Sigmoid colon (tissue), 7 donors: ENCODE measurements at places on chromosomes 13 and 19. TPM values are rescaled to one million over a fixed set of nuclear protein-coding genes. Genes with fewer than 3 reads are reported as not detected.

DNA sequence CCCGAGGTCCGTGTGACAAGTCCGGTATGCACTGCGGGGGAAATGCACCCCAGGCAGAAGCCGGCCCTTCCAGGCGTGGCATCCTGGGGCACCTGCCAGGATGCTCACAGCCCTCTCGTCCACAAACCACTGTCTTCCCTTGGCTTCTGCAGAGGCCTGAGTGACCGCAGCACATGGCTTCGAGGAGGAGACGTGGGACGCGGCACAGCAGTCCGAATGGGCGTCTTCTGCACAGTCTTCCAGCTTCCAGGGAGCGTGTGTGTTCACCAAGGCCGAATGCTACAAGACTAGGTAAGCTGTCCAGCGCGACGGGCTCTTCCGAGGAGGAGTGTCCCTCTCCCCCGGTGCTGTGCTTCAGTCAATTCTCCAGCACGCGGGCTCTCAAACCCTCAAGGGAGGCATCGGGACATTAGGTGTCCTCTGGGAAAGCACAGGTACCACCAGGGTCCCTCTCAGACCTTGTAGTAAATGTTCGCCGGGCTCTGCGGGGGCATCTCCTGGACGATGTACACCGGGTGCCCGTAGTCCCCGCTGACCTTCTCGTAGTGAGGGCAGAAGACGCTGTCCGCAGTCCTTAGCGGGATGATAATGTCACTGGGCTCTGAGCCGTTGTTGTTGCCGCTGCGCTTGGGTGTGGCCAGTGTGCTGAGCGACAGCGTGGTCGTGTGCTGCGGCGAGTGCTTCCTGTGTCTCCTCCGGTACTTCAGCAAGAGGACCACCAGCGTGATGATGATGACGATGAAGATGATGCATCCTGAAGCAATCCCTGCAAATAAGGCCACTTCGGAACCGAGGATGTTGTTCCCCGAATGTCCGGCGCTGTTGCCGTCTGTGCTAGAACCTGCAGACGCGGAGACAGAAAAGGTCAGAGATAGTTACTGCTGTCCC, 42.6 kb downstream of the EFNB2 start:
- DNase-seq, result no peak
- no peaks in the 10 kb centered on the region for H3K27me3 ChIP-seq
- H3K27ac ChIP-seq, result peak overlapping the region; percentile 54
- H3K36me3 ChIP-seq, result peaks cover 27% of the 10 kb centered on the region

The AKAP8L gene
- total RNA-seq, result 145 TPM

- H3K4me1 ChIP-seq, result no peaks in the 10 kb centered on the region
- H3K27me3 ChIP-seq, result no peaks in the 10 kb centered on the region
- H3K27ac ChIP-seq, result no peak overlapping the region
Measured at GRCh38 chr13:34926508-34926907, 15.6 kb upstream of the NBEA start.

GRCh38 chr13:98809345-98809777, 56.9 kb upstream of the SLC15A1 start:
- no peak overlapping the region for H3K4me3 ChIP-seq
- DNase-seq, result no peak
- H3K4me1 ChIP-seq, result no peaks in the 10 kb centered on the region
- no peak overlapping the region for H3K27ac ChIP-seq
- H3K27me3 ChIP-seq, result no peaks in the 10 kb centered on the region

The GPR180 gene
- total RNA-seq, result 4.9 TPM

The FBN3 gene
- not detected for total RNA-seq

DNA sequence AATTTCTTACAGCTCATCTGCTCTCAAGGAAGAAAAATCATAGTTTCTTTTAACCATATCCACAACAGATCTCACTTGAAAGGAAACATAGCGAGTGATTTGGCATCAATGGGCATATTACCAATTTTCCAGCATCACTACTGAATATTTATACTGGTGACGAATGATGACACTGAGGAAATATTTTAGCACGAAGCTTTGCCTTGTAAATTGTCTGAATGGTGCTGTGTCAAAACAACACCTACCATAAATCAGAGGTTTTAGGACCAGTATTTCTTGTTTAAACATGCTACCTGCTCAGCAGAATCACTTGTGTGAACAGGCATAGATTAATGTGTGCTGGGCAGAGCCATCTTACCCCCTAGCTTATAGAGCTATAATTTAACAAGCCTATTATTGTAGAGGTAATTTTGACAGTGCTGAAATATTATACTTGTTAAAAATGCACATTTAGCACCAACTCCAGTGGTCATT, 146.8 kb downstream of the ABCC4 start:
- no peak for DNase-seq
- no peak overlapping the region for H3K4me3 ChIP-seq

DNA sequence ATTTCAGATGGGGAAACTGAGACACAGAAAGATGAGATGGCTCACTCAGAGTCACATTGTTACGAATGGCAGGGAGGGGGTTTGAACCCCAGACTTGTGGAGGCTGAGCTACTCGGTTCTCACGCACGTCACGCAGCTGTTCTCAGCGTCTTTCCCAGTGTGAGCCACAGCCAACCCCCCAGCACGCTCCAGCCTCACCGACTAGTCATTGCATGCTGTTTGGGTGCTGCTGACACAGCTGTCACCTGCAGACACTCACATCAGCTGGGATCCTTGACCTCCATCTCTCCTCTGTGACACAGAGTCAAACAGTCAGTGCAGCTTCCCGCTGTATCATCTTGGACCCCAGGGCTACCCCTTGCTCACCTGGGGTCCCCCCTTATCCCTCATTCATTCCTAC, 2.4 kb upstream of the NCAN start:
- H3K4me1 ChIP-seq, result no peaks in the 10 kb centered on the region
- H3K27me3 ChIP-seq, result peaks cover 14% of the 10 kb centered on the region
- no peak overlapping the region for H3K4me3 ChIP-seq
- H3K27ac ChIP-seq, result no peak overlapping the region
- H3K36me3 ChIP-seq, result no peaks in the 10 kb centered on the region

DNA sequence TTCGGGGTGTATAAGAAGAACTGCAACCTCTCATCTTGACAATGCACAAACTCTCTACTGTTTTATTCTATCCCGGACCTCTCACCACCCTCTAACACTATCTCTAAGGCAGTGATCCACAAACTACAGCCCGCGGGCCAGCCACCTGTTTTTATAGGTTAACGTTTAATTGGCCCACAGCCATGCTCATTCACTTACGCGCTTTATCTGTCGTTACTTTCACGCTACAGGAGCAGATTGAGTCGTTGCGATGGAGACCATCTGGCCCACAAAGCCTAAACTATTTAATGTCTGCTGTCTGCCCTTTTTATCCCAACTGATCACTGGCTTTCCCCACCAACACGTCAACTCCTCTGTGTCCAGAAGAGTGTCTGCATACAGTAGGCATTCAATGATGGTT, 158.9 kb downstream of the CACNA1A start:
- H3K36me3 ChIP-seq, result no peaks in the 10 kb centered on the region
- H3K27ac ChIP-seq, result no peak overlapping the region
- no peaks in the 10 kb centered on the region for H3K4me1 ChIP-seq
- H3K27me3 ChIP-seq, result no peaks in the 10 kb centered on the region

- no peak overlapping the region for H3K27ac ChIP-seq
- H3K4me1 ChIP-seq, result peaks cover 2% of the 10 kb centered on the region
- DNase-seq, result no peak
- H3K36me3 ChIP-seq, result no peaks in the 10 kb centered on the region
- H3K27me3 ChIP-seq, result no peaks in the 10 kb centered on the region
- no peak overlapping the region for H3K4me3 ChIP-seq
Measured at GRCh38 chr13:110012102-110012739, 225.8 kb upstream of the IRS2 start.

DNA sequence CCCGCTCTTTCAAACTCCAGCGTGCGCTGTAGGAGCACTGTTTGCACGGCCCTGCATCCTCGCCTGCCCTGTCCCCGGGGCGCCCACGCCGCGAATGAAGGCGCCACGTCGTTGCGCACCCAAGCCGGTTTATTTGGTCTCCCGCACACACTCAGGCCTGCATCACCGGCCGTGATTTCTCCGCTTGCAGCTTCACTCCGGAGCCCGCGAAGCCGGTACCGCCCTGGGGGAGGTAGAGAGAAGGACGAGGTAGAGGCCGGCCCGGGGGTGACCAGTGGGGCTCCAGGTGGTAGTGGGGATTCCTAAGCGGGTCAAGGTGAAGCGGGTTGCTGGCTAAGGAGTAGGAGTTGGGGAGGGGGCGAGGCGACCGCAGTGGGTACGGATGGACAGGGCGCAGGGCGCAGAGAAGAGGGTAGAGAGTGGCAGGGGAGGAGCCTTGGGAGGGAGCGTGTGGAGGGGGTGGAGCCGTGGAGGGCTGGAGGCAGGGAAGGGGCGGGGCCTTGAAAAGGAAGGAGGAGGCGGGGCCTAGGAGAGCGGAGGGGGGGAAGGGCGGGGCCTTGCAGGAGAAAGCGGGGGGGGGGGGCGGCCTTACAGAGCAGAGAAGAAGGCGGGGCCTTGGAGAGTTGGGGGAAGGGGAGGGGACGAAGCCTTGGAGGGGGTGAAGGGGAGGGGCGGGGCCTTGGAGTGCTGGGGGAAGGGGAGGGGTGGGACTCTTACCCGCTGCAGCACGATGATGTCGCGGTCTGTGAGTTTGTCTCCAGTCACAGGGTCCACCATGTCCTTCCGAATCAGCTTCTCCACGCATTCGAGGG, 24.6 kb downstream of the NOSIP start:
- peak; percentile 91 for DNase-seq
- H3K27me3 ChIP-seq, result no peaks in the 10 kb centered on the region
- no peaks in the 10 kb centered on the region for H3K4me1 ChIP-seq

GRCh38 chr13:35190241-35190640, 248.2 kb downstream of the NBEA start:
- no peaks in the 10 kb centered on the region for H3K27me3 ChIP-seq
- H3K4me3 ChIP-seq, result no peak overlapping the region
- H3K4me1 ChIP-seq, result no peaks in the 10 kb centered on the region
- DNase-seq, result no peak

The PEAK3 gene
- 0.55 TPM for total RNA-seq
